Amniotic epithelial cell (primary cell): ENCODE measurements at places on chromosomes 2 and 18.
A peak's percentile ranks its signal among the peaks of the same experiment; 100 is the strongest.

GRCh38 chr2:234257859-234258561, 207.5 kb downstream of the SPP2 start:
- peak; percentile 92 for DNase-seq

DNA sequence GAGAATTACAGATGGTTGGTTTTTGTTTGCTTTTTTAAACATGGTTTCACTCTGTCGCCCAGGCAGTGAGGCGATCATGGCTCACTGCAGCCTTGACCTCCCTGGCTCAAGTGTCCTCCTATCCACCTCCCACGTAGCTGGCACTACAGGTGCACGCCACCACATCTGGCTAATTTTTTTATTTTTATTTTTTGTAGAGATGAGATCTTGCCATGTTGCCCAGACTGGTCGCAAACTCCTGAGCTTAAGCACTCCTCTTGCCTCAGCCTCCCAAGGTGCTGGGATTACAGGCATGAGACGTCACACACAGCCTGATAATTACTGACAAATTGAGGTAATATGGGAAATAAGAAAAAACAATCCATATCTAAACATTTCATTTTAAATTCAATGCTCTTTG, 110.5 kb upstream of the ZSWIM2 start:
- DNase-seq, result no peak

DNA sequence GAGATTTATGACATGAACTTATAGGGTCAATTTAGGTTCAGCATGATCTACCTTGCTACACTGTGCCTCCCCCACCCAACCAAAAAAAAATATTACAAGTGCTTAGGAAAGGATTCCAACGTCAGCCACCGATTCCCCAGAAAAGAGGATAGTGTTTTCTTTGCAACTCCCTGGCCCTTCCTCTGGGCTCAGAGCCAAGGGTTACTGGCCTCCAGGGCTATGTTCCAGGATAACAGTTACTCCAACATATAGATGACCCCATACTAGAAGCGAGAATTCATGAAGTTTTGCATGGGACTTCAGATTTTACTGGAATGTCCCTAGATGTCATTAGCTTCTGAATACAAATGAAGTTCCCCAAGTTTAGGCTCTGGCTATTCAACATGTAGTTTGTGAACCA, 172.1 kb downstream of the UPP2 start:
- no peak for DNase-seq

DNA sequence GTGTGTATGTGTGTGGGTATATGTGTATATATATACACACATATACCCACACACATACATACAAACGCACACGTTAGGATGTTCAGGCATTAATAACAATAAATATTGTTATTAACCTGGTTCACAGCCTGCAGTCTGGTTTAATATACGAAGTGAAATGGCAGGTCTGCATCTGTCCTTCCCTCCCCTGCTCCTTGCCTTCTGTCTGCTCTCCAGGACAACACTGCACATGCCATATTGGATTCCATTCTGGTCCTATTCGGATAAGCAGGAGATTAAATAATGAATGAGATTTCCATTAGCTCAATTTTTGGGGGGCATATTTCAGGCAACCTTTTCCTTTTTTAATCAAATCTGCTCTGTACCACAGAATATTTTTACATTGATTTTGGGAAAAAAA, 158.0 kb downstream of the CELF4 start:
- DNase-seq, result no peak

- no peak for DNase-seq
These were observed 558 bp upstream of the NEMP2 start for GRCh38 chr2:190535121-190535439.

DNA sequence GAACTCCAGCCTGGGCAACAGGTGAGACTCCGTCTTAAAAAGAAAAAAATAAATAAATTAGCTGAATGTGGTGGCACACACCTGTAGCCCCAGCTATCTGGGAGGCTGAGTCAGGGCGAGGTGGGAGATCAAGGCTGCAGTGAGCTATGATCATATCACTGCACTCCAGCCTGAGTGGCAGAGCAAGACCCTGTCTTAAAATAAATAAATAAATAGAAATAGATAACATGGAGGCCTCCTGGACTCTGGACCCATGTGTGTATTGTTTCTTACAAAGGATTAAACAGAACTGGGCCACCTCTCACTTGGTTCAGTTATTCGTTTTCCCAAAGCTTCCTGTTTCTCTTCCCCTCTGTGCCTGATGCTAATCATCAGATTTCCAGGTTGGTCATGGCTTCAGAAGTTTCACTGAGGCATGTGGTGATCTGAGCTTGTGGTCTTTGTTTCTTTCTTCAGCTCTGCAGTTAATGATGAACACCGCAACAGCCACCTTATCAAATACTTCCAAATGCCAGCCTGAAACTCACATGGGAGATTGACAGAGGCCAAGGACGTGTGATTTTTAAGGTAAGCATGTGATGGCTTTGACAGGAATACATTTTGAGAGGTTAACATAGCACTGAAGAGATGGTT, 83.3 kb upstream of the MAP4K4 start:
- no peak for DNase-seq

GRCh38 chr2:100070078-100070477, 72.3 kb downstream of the AFF3 start:
- DNase-seq, result peak; percentile 34

- DNase-seq, result no peak
These were observed 207.0 kb upstream of the CXCR4 start for GRCh38 chr2:136324966-136325365.

DNA sequence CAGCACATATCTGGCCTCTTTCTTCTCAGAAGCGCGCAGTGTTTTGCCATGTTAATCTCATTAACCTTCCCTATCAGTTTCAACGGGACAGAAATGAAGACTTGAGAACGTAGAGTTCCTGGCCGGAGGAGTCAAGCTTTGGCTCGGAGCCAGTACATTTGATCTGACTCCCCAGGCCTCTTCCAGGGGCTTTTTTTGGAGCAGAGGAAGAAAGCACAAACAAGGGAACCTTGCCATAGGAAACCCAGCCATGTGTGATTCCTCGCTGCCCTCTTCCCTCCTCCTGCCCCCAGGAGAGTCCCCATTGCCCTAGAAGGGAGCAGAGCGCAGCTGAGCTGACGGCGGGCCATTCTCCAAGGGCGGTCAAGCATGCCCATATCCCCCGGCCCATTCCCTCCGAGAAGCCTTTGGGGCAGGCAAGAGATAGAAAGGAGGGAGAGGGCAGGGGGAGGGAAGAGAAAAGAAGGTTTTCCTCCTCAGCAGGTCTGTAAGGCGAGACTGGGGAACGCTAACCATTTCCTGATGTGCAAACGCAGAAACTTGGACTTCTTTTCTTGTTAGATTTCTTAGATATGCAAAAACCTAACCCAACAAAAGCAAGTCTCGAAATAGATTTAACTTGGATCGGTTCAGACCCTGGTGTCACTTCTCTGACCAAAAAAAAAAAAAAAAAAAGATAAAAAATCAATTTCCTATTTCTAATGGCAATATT, 63.7 kb upstream of the POU3F3 start:
- DNase-seq, result no peak

DNA sequence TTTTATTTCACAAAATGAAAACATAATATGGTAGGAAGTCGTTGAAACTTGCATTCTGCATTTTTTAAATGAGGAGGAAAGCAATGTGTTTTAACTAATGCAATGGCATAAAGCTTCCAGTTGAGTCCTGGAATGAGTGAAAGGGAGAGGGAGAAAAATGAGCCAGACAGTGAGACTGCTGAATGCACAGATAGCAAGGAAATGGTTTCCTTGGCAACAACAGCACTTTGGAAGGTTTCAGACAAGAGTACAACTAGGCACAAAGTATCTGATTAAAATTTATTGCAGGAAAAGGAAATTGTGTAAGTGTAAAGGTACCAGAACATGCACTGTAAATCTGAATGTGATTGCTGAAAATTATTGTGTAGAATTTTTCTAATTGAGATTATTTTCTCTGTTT, 320.1 kb upstream of the KYNU start:
- DNase-seq, result peak; percentile 35

DNA sequence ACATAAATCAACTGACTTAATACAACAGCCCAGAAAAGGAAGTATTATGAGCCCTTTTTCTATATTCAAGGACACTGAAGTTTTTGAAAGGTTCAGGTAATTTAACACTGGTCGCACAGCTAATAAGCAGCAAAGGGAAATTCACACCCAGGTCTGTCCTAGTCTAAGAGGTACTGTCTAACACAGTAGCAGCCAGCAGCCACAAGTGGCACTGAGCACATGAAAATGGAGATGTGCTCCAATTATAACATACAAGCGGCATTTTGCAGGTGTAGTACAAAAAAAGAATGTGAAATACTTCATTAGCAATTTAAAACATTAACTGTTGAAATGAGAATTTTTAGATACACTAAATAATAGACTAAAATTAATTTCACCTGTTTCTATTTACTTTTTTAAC, 23.4 kb downstream of the SPRED2 start:
- no peak for DNase-seq

- peak; percentile 71 for DNase-seq
These were observed 6.9 kb upstream of the FLACC1 start for GRCh38 chr2:201363857-201364560.
